ENCODE measurements at places on chromosomes 6 and 20.

DNA sequence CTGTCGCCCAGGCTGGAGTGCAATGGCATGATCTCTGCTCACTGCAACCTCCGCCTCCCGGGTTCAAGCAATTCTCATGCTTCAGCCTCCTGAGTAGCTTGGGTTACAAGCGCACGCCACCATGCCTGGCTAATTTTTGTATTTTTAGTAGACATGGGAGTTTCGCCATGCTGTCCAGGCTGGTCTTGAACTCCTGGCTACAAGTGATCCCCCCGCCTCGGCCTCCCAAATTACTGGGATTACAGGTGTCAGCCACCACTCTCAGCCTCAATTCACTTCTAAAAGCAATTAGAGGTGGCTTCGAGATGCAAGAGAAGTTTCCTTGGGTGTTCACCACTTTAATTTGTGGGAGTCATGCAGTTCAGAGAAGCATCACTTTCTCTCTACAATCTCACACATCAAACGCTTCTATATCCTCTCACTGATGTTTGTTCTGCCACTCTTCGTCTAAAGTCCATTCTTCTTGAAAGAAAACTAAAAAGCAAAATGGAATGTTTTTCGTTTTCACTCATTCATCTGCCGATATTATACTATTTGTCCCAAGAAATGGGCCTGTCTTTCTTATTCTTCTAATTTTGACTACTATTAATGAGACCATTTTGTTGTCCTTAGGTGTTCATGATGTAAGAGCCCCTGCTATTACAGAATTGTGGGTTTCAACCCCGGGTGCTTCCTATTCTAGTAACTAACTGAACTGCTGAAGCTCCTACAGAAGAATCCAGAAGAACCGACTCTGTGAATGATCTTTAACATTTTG lies 38.3 kb upstream of the ENPP1 start:
- DNase-seq, result no peak

DNA sequence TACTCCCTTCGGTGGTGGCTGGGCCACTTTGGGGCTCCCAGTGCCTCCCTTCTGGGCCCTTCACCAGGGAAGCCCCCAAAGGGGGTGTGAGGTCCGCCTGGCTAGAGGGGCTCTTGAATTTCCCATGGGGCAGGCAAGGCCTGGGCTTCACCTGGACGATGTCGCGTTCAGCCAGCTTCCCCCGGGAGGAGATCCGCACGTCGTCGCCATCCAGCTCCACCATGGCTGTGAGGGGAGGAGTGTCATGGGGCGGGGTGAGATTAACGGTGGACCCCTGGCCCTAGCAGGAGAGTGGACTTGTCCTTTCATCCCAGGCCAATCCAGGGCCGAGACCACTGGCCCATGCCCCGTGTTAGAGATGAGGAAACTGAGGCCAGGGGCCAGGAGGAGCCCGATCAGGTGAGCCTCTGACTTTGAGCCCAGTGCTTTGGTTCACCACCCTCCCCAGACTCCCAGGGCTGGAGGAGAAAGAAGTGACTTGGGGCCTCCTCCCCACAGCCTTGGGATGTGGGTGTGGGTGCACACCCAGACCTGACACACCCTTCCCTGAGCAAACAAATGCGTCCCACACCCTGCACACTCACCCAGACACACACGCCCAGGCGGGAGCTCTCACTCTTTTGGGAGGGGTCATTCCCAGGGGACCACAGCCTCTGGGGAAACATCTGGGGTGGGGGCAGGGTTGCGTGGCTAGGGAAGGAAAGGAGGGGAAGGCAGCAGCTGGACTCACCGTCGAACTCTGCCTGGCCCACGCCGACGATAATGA lies 46.1 kb downstream of the RAB44 start:
- no peak for DNase-seq

- DNase-seq, result no peak
Observed at GRCh38 chr20:1576641-1577040, 19.1 kb upstream of the SIRPD start.

DNA sequence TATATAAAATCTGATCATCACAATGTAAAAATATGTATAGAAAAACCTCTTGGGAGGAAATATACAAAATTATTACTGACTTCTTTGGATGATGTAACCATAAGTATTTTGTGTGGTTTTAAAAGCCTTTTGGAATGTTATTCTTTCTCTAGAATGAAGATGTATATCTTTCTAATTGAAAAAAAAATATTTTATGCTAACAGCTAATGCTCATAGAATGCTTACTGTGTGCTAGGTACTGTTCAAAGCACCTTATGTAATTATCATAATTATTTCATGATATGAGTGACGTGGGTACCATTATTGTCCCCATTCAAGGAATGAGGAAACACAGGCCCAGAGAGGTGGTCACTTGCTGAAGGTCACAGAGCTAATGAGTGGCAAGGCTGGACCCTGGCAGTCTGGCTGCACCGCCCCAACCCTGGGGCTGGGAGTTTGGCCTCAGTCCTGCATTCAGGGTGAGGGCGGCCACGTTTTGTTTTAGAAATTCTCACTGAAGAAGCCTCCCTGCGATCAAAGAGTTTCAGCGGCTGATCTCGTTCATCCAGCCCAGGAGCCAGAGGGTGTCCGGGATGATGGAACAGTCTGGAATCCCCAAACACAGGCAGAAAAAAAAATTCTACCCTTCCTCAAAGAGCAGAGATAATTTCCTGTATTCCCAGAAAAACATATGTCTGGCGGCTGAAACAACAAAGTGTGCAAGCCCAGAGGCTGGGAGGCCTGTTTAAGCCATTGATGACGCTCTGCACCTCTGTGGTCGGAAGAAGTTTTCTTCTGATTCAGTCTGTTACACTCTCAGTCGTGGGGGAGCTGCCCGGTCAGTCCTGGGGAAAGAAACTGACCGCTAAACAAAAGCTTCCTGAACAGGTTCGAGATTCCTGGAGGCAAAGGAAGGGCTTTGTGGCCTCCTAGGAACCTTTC lies 37.3 kb downstream of the TFEB start:
- DNase-seq, result no peak

DNA sequence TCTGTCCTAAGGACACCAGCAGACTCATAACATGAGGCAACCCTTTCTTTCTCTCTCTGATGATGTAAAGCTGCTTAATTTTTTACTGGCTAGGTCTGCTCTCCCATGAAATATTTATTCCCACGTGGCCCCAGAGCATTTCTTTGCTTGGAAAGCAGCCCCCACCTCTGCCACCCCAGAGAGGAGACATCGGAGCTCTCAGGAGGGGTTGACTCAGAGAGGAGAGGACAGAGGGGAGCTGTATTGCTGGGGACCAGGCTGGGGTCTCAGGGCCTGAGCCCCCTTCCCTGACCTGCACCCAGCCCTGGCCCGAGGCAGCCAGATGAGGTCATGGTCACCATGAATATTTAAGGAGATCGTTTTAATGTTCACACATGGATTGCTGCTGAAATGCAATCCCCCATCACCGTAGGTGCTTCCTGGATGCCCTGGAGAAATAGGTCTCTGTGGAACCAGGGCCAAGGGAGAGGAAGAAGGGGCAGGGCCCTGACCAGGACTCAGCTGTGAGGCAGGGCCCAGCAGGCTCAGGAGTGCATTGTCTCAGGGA lies 117.5 kb downstream of the DLL1 start:
- no peak for DNase-seq

GRCh38 chr6:170025341-170025911 lies 265.5 kb downstream of the DLL1 start:
- no peak for DNase-seq

DNA sequence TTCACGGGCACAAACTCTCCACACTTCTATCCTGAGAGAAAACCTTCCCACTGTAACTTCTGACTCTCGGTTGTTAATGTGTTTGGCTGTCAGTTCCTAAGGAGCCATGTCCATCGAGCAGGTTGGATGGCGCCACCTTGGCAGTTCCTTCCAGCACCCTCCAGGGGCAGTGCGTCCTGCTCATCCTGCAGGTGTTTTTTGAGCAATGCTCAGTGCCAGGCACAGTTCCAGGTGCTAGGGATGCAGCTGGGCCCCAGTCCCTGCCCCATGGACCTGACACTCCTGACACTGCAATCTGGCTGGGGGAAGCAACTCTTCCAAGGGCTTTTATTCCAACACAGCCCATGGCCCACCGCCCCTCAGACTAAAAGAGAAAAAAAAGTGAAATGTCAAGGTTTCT lies 376.4 kb downstream of the PREX1 start:
- no peak for DNase-seq
